ENCODE measurements at places on chromosomes 1 and 21.

DNA sequence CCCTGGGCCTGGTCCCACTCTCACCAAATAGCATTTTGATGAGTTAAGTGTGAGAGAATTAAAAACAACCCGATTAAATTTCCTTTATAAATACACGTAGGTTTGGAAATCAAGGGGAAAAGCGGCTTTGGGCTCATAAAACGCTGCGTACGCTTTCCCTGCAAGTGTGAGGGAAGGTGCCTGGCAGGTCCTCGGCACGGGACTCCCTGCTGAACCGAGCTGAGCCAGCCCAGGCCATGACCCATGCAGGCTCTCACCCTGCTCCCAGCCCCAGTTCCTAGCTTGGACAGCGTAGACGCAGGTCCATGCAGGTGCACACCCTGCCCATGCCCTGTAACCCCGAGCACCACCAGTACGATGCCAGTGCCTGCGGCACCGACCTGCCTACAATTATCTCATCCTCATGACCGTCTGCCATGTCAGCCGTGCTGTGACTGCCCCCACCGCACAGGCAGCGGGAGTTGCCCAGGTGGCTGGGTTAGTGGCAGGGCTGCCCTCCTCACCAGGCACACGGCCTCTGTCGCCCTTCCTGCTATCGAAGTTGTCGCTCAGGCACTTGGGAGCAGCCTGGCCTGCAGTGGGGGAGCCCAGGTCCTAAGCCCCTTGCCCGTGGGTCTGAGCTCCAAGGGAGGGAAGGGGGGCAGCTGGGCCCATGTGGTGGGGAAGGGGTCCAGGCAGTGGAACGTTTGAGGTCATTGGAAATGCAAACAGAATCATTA lies 41.0 kb upstream of the ACTRT2 start:
- no peak for DNase-seq

- no peak for DNase-seq
Measured at GRCh38 chr1:20476265-20477038, 9.6 kb downstream of the CAMK2N1 start.

DNA sequence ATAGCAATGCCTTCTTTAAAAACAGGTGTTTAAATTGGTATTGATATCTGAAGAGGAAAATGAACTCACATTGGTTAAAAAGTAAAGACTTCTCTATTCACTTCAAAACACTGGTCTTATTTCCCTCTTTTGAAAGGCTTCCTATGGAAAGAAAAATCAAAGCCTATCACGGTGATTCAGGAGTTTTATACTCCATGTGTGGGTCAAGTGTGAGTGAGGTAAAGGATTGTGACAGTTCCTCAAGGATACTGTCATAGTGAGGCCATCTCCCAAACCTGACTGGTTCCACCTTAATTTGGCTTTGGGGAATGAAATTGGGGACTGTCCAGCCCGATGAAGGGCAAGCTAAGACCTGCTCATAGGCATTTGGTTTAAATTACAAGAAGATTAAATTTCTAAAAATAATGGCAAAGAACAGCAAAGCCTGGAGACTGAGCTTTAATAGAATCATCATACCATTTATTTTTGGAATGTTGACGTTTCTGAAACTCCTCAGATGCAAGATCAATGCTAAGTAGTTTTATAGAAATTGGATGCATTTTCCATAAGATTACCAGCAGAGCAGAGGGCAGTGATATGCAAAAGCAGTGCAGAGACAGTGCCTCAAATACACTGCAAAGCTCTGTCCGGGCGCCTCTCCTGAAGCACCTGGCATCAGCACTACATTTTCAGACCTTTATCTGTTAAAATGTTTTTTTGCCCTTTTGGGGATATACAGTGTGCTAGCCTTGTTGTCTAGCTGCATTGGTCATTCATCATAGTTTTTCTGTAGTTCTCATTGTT lies 302.1 kb upstream of the SGIP1 start:
- DNase-seq, result no peak

DNA sequence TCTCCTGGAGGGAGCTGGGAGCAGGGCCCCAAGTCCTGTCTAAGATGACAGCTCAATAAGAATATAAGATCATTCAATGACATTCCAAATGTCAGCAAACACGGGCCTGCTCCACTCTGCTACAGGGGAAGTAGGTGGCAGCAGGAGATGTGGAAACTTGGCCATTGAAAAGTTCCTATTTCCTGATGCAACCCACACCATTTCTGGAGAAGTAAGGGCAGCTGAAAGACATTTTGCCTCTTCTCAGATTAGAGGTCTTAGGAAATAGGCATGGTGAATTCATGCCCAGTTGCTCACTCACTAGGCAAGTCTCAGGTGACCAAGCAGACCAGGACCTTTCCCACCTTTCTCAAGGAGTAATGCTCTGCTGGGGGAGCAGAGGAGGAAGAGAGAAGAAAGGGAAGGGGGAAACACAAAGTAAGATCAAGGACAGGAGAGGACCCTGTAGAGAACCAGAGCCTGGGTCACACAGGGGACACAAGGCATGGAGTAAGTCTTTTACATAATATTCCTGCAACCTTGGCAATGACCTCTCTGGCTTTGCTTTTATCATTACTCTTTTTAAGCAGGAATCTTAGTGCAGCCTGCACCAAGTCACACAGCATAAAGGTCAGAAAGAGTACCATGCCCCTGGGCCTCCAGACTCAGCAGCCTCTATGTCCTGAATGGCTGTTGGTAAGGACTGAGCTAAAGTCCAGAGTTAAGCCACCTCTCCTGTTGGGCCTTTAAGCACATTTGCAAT lies 68.9 kb downstream of the DMAP1 start:
- DNase-seq, result no peak

GRCh38 chr1:182709225-182709764 lies 24.9 kb upstream of the RGS8 start:
- no peak for DNase-seq

DNA sequence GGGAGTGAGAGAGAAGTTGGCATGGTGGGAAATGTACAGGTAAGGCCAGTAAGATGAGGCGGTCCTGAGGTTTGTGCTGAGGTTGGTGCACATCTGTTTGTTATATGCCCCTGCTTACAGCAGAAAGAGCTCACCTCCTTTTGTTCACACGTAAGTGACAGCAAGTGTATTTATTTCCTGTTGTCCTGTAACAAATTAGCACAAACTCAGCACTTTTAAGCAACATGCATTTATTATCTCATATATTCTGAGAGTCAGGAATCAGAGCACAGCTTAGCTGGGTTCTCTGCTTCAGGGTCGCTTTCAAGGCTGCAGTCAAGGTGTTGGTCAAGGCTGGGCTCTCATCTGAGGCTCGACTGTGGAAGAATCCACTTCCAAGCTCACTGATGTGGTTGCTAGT lies 45.8 kb downstream of the TENT5C start:
- no peak for DNase-seq

GRCh38 chr1:160911441-160911840 lies 26.5 kb upstream of the ITLN1 start:
- no peak for DNase-seq

GRCh38 chr1:223540485-223541106 lies 124.9 kb downstream of the CAPN8 start:
- no peak for DNase-seq

DNA sequence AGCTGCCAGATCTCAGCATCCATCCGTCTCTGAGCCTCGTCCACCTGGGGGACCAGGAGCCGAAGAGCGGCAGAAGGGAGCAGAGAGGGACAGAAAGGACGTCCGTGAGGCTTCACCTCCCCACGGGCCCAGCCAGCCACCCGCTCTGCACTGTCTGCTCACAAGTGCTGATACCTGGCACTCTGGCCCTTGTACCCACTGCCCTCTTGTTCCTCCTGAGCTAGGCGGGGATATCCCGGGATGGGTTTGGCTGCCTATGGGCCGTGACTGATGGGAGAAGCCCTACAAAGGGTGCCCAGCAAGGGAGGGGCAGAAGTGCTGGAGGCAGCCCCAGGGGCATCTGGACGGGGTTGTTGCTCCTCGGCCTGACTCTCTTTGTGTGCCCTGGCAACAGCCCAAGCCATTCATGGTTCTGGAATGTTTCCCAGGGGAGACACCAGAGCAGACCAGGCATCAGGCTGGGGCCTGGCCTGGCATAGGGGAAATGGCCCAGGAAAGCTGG lies 57.6 kb downstream of the LDLRAD2 start:
- no peak for DNase-seq

- DNase-seq, result no peak
Measured at GRCh38 chr1:81477710-81478109, 323.0 kb upstream of the ADGRL2 start.

- DNase-seq, result no peak
Measured at GRCh38 chr1:89971600-89971999, 23.3 kb upstream of the ZNF326 start.

DNA sequence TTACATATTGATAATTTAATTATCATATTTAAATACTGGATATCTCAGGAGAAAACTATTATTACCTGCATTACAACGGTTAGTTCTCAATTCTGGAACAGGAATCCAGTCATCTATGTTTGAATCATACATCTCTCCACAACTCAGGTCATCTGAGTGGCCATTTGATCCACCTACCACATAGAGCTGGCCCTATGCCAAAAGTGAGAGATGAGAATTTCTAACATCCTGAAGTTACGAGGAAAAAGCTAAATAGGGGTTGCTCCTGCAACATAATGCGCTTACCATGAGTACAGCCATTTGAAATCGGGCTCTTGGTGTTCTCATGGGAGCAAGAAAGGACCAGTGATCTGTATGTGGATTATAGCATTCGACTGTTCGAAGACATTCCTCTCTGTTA lies 16.9 kb downstream of the IVNS1ABP start:
- DNase-seq, result no peak

- DNase-seq, result no peak
Measured at GRCh38 chr1:111161843-111162487, 21.9 kb downstream of the CEPT1 start.

GRCh38 chr21:19461481-19462205 lies 1058.1 kb upstream of the TMPRSS15 start:
- DNase-seq, result no peak

- no peak for DNase-seq
Measured at GRCh38 chr1:67350783-67351182, 43.1 kb downstream of the IL12RB2 start.
